GM04503 (cell line): ENCODE measurements at places on chromosomes 11 and 22.
A peak's percentile ranks its signal among the peaks of the same experiment; 100 is the strongest.

DNA sequence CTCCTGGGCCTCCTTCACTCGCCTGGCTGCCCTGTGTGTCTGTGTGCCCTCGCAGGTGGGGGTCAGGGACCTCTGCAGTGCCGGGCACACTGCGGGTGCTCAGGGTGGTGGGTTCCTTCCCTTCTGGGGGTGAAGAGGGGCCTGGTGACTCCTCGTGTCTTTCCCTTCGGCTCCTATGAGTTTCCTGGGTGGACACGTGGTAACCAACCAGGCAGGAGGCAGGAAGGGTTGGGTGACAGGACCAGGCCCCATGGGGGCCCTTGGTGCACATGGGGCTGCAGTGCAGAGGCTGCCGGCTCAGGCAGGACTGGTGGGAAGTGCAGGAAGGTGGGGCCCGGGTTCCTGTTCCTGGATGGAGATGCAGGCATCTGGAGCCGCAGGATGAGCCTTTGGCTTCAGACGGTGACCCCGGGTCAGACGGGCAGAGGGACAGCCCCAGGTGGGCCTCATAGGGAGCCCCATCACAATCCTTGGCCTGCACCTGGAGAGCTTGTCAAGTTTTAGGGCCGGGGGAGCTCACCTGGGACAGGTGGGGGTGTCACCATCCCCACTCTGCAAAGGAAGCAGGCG, 9.6 kb downstream of the FRMD8 start:
- no peak for DNase-seq

DNA sequence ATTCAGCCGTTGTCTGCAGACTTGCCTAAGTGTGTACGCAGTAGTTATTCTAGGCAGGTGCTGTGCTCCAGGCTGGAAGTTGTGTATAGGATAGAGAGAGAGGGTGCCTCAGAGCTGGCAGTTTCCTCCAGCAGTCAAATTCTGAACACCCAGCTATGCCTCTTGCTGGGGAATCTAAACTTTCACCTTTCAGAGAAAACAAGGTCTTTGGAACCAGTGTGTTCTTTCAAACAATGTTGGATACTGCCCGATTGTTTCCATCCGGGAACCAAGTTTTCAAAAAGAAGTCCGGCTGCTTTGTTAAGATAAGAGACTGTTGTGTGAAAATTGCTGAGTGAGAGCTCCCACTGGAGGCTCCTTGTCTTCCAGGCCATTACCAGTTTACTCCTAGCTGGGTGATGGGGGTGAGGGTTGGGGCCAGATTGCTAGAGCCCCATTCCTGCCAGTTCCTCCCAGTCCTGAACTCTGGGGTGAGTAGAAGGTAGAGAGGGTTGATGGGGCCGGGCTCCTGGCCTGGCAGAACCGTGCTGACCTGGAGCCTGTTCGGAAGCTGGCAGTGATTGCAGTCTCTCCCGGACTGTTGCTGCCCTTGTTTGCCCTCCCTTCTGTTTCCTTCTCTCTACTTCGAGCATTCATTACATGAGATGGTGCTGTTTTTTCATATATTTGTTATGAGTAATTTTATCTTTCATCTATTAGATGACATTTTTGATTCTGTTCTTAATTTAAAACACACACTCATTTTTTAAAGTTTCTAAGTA, 150.2 kb downstream of the TEAD1 start:
- DNase-seq, result no peak

DNA sequence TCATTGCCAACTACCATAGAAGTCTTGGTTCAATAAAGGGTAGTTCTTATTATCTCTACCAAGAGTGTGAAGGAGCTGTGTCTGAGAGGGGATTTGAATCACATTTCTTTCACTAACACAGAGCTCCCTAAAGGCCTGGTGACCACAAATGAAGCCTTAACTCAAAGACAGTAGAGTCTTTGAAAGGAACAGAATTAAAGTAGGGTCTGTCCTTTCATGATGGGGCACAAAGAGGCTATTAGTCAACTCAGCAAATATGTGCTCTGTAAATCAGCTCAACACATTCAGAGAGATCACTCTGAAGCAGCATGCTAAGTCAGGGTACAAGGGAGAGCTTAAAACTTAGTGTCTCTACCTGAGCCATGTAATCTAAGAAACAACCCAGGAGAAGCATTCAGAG, 212.4 kb upstream of the SYN3 start:
- no peak for DNase-seq

DNA sequence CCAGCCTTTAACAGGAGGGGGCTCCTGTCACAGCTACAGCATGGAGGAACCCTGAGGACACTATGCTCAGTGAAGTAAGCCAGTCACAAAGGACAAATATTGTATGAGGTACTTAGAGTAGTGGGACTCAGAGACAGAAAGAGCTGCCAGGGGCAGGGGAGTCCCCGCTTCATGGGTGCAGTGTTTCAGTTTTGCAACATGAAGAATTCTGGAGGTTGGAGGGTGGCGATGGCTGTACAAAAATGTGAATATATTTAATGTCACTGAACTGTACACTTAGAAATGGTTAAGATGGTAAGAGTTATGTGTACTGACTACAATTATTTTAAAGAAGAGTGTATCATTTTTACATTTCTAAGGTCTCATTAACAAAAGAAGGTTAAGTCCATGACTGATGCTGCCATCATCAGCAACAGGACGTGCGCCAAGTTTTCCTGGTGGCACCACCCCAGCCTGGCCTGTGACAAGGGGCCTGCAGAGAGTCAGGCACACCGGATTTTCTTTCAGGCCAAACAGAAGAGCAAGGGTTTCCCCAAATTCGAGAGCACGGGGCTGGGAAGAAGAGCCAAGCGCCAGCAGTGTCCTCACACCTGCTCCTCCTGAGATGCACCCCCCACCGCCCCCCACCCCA, 22.1 kb downstream of the YPEL1 start:
- DNase-seq, result no peak

- DNase-seq, result peak; percentile 17
Observed at GRCh38 chr11:83723999-83724398, 437.8 kb upstream of the CCDC90B start.

GRCh38 chr11:84871116-84871515, 756.0 kb downstream of the DLG2 start:
- DNase-seq, result no peak

- DNase-seq, result no peak
Observed at GRCh38 chr11:47538741-47539565, 14.0 kb downstream of the CELF1 start.

DNA sequence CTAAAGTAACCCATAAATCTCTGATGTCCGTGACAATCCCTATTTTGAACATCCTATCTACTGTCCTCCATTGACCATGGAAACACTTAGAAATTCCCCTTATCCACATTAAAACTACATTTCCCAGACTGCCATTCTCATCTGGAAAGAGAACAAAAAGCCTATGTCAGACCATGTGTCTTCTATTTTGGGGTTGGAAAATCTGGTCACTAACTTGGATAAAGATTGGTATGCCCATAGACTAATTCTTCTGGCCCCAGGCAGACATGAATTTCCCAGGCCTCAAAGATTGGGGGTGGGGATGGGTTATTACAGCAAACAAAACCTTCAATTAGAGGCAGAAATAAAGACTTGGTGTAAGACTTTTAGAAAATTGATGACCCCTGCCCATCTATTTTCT, 30.9 kb upstream of the CREB3L1 start:
- DNase-seq, result no peak

DNA sequence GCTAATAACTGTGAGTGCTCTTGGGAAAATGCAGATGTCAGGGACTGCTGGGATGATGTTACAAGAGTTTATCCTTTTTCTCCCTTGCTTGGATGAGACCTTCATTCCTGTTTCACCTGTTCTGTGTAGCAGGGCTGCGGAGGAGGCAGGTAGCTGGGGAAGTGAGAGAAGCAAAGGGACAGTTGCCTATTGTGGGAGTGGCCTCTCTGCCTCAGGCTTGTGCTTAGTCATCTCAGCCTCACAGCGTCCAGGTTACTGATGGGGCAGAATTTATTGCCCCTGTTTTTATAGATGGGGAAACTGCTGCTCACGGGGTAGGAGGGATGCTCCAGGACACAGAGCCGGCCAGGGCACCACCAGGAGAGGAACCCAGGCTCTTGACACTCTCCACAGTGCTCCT, 1.7 kb downstream of the STX3 start:
- DNase-seq, result no peak

- DNase-seq, result peak; percentile 87
Observed at GRCh38 chr22:44309137-44309536, 3.6 kb downstream of the SHISAL1 start.

- no peak for DNase-seq
Observed at GRCh38 chr11:126181939-126182730, 29.3 kb downstream of the RPUSD4 start.
